Stimulated activated CD8-positive, alpha-beta memory T cell treated with anti-CD3 and anti-CD28 coated beads, Interleukin-4, amount 100 ng/mL, for 24 hours (primary cell): ENCODE measurements at places on chromosomes 2 and 18.

- no peak for DNase-seq
Measured at GRCh38 chr2:127205218-127206125, 14.6 kb downstream of the CYP27C1 start.

DNA sequence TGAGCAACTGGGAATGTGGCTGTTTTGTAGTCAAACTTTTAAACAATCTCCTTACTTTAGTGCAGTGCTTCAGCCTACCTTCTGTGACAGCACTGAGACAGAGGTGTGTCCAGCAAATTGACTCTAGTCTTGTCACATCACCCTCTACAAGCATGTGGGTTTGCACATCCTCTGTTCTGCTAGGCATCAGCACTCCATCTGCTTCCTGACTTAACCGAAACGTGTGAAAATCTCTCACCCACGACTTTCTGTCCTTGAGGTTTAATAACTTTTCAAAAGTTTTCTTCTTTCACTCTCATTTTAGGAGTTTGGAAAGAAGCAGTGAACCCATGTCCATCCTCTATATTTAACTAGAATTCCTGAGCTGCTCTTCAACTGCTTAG, 42.6 kb downstream of the TTR start:
- DNase-seq, result no peak

- DNase-seq, result peak; percentile 38
Measured at GRCh38 chr2:217993817-217994463, 8.9 kb downstream of the TNS1 start.

DNA sequence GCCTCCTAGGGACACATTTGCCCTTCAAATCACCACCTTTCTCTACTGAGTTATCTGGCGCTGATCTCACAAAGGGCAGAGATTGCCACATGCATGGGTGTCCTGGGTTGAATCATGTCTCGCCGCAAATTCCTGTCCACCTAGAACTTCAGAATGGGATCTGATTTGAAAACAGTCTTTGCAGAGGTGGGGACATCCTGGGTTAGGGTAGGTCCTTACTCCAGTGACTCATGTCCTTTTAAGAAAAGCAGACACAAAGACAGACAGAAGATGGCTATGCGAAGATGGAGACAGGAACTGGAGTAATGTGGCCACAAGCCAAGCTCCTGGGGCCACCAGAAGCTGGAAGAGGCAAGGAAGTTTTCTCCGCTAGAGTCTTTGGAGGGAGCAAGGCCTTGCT, 197.4 kb upstream of the SMIM21 start:
- no peak for DNase-seq

DNA sequence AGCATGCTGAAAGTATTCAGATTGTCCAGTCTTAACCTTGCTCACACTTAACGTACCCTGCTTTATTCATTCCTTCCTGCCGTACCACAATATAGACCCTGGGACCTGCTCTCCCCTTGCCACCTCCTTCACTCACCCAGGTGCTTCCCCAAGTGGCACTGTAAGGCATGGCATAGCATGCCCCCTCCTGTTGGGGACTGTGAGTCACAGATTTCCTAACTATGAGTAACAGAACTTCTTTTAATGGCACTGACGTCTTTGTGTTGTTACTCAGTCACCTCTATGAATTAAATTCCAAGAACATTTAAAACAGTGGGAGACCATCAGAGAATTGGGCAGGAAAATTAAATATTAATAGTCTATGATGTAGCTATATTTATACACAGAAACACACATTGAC, 117.2 kb downstream of the CTNNA2 start:
- DNase-seq, result no peak

DNA sequence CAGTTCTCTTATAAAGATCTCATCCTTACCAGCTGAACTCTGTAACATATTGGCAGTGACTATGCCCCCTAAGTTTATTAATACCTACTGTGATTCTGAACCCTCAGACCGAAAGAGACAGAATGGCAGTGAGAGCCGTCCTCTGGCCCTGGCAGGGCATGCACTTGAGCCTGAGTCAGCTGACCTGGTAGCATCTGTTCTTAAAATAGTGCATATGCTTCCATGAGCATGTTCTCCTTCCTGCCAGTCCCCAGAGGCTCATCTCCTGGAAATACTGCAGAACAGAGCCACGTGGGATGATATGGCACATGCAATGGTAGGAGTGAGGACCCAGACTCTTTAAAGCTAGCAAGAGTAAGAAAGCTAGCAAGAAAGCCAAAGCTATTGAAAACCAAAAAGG, 59.0 kb downstream of the RASGRP3 start:
- no peak for DNase-seq

DNA sequence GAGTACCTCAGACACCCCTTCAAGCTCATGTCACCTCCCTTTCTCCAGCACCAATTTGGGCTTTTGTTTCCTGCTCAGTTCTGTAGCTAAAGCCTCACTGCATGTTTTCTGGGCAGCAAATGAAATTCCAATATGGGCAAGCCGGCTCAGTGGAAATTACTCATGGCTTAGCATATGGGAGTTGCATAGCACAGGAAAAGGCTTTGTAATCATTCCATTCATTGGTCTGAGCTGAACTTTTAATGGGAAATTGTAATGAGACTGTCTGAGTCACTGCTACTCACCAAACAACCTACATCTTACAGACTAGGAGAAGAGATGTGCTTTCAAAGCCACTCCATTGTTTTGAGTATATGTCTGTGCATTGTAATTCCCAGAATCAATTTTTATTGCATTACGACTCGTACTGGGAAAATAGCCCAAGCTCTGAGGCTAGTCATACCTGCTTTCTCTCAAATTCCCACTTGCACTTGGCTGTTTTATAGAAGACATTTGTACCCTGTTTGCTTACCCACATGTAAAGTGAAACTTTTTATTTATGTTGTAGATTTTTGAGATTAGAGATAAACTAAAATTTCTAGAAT, 139.5 kb upstream of the LRATD1 start:
- no peak for DNase-seq

GRCh38 chr18:6784046-6784445, 54.5 kb downstream of the ARHGAP28 start:
- DNase-seq, result no peak

DNA sequence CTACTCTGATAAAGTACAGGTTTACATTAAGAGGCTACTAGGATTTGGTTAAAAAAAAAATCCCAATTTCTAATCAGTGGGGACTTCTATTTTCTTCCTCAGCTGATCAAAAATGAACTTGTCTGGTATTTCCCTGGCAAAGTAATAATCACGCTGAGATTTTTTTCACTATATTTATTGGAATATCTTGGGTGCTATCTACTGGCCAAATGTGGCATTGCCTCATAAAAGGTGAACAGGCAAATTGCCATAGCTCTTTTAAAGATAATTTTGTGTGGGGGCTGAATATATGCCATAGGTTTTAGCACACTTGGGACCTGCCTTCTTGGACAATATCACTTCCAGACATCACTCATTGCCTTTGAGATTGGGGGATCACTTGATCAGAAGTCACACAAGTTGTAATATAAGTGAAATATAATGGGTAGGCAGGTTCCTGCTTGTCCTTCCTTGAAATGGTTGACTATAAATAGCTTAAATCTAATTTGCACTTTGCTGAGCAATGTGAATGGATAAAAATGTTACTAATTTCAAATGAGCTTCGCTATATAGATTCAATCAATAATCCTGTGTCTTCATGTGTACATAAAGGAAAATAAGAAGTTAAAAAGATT, 7.0 kb upstream of the NXPH2 start:
- DNase-seq, result no peak

GRCh38 chr2:110777531-110778311, 45.3 kb downstream of the ACOXL start:
- no peak for DNase-seq

- DNase-seq, result no peak
Measured at GRCh38 chr2:190214426-190215194, 105.0 kb downstream of the HIBCH start.

GRCh38 chr2:216147172-216148131, 38.3 kb downstream of the XRCC5 start:
- no peak for DNase-seq

- DNase-seq, result no peak
Measured at GRCh38 chr2:200466425-200467418, 43.1 kb downstream of the KCTD18 start.

DNA sequence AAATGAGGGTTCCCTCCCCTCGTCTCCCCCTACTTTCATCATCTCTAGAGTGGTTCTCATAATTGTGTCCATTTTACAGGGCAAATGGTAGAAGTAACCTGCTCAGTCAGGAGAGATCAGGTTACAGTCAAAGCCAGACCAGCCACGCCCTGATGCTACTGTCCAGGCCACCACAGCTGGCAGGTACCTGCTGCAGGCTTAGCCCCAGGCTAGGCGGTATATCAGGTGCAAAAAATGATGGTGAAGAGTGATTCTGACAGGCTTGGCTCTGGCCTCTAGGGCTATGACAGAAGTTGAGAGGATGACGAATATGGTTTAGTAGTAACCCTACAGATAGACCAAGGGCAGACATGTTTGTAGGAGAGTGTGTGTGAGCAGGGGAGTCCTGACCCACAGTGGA, 67.1 kb downstream of the HAUS1 start:
- DNase-seq, result no peak

DNA sequence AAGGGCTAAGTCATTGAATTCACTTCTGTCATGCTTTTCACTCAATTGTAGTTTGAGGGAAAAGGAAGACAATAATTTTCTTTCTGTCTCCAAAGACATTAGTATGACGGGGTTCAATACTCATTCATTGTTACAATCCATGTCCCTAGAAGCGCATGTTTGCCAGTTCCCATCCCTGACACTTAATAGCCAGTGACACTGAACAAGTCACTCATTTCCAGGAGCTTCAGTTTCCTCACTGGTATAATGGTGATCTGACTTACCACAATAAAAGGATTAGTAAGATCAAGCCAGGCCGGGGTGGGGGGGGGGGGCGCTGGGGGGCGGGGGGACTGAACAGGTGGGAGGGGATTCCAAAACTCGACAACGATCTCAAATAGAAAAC, 144.8 kb upstream of the MAP3K20 start:
- no peak for DNase-seq

DNA sequence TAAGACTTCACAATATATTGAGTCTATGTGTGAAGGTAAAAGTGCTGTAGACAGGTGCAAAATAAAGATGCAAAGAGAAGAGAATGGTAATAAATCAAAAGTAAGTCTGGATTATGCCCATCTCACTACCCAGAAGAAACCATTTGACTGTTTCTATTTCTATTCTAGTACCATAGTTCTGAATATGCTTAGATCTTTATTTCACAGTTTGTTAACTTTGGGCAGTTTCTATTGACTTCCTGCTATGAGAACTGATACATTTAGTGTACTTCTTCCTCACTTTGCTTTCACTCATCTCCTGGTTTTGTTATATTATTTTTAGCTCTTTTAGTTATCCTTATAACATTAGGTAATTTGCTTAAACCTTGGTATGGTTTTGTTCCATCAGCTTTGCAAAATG, 94.9 kb downstream of the HS1BP3 start:
- no peak for DNase-seq

GRCh38 chr18:57980573-57981307, 63.3 kb upstream of the NEDD4L start:
- DNase-seq, result no peak

- no peak for DNase-seq
Measured at GRCh38 chr2:134663451-134664450, 55.0 kb downstream of the TMEM163 start.

GRCh38 chr2:63840081-63840784, 1.5 kb upstream of the UGP2 start:
- DNase-seq, result no peak

DNA sequence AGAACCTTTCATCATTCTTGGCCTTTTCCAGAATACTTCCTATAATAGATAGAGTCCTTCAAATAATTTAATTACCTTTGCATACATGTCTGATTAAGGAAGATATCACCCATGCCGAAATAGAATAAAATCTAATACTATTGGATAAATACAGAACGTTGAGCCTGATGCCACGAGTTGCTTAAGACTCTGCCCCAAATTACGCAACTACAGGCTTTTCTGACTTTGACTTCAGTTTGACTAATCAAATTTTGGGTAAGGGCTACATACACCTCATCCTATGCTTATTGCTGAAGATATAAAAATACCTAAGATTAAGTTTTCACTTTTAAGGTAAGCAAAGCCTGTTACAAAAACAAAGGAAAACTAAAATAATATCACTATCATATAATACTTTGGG, 1065.1 kb upstream of the NRXN1 start:
- no peak for DNase-seq

- no peak for DNase-seq
Measured at GRCh38 chr2:28046921-28047320, 156.4 kb downstream of the BABAM2 start.

DNA sequence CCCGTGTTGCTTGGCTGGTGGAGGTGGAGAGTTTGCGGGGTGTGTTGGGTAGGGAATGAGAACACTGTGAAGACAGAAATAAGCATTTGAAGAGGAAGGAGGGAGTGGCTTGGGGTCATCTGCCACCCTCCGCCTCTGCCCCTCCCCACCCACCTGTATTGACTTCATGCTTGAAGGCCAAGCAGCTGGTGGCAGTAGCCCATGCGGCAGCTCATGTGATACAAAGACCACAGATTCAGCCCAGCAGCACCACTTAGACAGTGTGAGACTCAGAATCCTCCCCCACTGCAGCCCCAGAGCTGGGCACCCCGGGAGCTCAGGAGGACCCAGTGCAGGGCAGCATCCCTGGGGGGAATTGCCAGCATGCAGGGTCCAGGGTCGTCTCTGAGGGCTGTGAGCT, 15.4 kb downstream of the NPPC start:
- no peak for DNase-seq

DNA sequence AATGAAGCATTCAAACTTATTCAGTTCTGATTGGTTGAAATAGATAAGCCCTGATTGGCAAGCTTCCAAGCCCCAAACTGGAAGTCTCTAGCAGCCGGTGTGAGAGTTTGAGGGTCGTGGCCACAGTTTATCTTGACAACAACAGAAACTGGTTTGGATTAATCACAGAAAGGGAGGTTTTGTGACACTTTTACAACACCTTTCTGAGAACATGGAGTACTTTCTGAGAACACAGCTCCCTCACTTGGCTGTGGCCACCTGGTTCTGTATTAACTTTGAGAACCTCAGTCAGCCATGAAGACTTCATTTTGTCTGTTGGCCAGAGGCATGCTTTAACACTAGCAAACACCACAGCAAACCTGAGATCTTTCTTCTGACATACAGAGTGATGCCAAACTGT, 280.7 kb upstream of the VWC2L start:
- no peak for DNase-seq

GRCh38 chr2:189527812-189528592, 52.6 kb downstream of the SLC40A1 start:
- no peak for DNase-seq
